ENCODE measurements at places on chromosomes 5 and 9.

GRCh38 chr5:147610798-147611197 lies 100.9 kb upstream of the DPYSL3 start:
- DNase-seq = no peak

DNA sequence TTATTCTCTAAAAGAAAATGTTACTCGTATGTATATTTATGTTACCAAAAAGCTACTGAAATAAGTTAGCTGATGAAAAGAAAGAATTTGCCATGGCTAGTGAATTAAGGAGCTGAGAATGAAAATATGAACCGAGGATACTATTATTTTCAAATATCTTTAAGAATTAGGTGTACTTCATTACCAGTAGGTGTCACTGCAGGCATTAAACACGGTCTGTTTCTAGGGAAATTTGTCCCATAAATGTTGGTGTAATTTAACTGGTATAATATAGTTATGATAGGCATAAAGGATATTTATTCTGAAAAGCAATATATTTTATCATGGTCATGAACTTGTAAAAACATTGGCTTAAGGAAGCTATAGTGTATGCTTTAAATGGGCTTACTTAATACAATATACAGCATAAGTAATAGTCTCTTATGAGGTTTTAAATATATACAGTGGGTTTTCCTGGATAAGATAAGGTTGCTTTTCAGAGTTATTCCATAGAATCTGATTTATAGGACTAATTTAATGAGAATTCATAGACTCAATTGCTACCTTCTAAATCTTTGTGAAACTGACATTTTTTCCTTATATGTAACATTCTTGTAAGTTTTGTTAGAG lies 72.4 kb upstream of the MPDZ start:
- DNase-seq = peak; percentile 29

DNA sequence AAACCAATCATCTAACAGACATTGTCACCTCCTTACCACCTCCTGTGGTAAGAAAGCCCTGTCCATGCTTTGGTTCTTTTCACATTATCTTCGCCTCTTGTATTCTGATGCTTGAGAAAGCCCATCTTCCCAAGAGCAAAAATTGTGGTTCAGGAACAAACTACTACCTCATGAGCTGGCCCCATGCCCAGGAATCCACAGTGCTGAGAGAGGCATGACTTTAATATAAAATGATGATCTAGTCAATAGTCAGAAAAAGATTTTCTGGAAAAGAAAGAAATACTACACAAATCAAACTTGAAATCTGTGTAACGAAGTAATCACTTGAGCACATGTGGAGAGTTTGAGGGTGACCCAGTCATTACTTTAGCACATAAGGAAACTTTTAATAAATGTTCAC lies 94.7 kb downstream of the FGF10 start:
- DNase-seq = no peak

DNA sequence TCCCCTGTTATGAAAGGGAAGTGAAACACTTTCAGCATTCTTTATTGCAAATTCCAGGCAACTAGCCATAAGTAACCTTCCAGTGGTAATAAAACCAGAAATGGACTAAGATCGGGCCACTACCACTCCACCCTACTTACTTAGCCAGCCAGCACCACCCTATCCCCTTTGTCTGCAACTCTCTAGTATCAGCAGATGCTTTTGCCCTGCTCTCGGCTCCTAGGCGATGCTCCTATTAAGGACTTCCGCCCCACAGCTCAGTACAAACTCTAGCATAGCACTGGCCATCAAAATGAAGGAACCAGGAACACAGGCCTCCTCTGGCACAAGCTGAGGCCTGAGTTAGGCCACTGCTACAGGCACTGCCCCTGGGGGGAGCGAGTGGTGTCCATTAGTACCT lies 81.2 kb downstream of the GLDC start:
- no peak for DNase-seq

- no peak for DNase-seq
Observed at GRCh38 chr5:93331863-93332262, 249.2 kb downstream of the NR2F1-AS1 start.

DNA sequence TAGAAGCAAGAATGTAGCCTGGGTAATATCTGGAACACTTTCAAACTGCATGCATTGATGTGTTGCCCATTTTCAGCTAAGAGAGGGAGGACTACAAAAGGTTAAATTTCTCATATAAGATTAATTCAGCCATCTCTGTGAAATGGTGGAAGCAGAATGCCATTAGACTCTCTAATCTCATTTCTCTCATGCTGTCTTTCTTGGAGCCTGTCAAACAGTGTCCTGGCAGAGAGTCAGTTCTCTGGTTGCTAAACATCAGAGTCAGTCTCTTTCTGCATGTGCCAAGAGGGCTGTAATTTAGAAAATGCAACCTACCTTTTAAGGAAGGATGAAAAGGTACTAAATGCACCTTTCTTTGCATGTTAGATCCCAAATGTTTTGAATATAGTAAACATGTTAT lies 910 bp upstream of the GARNL3 start:
- DNase-seq = no peak

- DNase-seq = no peak
Observed at GRCh38 chr9:110344821-110345220, 7.2 kb upstream of the TXNDC8 start.

- DNase-seq = no peak
Observed at GRCh38 chr5:126624534-126624933, 23.8 kb downstream of the PHAX start.

DNA sequence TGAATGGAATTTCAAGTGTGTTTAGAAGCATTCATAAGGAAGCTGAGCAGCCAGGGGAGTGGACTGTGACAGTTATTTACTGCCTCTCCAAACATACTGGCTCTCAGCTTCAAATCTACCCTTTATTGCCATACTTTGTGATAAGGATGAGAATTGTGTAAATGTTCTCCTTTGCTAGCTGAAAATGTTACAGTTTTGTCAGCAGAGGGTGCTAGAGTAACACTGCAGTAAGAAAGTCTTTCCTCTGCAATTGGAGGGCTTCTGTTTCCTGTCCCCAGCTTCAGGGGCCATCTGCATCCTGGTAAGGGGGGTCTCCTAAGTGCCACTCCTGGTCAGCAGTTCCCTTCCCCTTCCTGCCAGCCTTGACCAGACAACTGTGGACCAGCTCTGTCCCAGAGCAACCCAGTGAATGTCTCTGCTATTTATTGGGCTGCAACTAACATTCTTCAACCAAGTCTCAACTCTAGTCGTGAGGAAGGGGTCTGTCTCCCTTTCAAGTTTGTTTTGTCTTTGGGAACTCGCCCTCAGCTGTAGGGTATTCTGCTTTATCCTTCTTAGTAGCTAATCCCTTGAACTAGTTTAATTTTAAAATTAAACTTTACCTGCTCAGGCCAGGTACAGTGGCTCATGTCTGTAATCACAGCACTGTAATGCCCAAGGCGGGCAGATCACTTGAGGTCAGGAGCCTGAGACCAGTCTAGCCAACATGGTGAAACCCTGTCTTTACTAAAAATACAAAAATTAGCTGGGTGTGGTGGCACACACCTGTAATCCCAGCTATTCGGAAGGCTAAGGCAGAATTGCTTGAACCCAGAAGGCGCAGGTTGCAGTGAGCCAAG lies 45.3 kb downstream of the RAPGEF6 start:
- peak; percentile 68 for DNase-seq

DNA sequence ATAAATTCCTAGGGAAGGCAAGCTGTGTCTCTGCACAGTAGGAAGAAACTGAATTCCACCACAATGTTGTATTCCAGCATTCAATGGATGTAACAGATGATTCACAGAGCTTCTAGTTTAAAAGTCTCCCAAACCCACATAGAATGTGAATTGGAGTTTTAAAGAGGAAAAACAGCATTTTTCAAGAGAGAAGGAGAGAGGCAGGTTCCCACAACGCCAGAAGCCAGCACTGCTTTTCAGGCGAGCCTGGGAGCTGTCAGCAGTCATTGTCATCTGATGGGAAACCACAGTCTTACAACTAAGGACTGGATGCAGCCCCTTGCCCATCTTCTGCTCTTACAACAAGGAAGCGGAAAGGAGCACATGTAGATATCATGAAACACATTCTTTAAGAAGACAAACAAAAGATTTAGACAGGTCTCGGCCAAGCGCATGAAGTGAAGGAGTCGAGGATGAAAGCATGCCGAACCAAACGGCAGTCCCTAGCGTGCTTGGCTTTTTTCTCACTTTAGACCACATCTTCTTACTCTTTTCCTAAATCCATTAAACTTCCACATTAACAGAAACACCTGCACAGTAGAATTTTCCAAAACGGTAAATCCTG lies 638 bp downstream of the DIRAS2 start:
- DNase-seq = no peak
